ENCODE measurements at places on chromosomes 1 and 21. TPM values are rescaled to one million over a fixed set of nuclear protein-coding genes. Genes with fewer than 3 reads are reported as not detected.

- DNase-seq = no peak
These were observed 40.0 kb upstream of the PTPRC start for GRCh38 chr1:198598796-198599321.

The SOX13 gene
- 0.78 TPM for total RNA-seq

DNA sequence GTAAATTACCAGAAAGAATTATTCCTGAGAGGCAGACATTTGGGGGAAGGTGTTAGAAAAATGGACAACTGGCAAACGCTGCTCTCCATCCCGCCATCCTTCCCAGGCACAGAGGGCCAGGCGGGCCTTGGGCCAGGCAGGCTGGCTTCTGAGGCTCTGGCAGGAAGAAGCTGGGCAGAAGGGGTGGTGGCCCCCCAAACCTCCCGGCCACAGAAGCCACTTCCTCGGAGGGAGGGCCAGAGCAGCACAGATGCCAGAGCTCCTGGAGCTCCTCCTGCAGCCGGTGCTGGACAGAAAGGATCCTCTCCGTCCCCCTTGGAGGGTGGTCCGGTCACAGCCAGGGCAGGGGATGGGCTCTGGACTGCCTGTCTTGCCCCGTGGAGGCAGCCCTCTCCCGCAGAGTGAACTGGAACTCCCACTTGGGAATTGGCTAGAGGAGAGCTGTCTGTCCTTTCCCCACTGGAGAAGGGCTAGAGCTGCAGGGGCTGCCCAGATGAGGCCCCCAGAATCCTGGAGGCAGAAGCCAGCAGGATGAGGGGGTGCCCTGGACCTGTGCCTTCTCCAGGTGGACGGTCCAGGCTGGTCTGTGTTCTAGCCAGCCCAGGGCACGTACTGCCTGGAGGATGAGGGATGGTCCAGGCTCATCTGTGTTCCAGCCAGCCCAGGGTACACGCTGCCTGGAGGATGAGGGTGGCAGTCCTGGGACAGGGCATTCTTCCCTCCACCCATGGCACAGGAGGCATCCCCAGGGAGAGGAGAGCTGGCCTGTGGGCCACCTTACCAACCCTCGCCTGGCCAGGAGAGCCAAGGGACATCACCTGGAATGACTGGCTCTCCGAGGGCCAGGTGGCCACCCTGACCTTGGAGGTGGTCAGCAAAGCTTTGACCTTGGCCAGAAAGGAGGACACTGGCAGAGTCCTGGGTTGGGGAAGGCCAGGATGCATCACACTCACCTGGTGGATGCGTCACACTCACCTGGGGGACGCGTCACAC lies 47.4 kb upstream of the ACTRT2 start:
- no peak for DNase-seq

DNA sequence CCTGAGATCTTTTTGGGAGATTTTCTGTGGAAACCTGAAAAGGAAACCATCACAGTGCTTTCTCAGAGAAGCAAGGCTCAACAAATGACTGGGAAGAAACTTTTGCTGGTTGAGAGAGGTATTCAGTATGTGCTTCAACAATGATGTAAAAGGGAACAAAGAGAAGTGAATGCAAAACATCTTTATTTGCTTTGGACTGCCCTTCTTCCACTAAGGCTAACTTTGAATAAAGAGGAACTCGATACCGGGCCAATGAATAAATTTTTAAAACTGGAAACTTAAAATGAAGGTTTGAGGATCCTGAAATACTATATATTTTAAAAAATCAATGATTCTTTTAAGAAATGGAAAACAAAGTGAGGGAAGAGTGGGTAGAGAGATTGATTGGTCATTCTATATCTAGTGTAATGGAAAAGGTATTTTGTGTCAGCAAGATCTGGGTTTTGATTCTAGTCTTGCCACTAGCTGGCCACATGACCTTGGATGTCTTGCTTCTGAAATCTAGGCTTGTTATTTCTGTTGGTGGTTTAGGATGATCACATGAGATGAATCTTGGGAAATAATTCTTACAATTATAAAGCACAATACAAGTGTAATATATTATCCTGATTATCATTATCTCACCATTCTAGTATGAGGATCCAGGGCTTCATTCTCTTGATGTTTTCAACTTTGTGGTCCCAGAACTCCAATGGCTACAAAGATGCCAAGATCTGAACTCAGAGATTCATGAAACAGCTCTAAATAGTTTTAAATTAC lies 34.6 kb upstream of the APOBEC4 start:
- DNase-seq = no peak

- no peak for DNase-seq
These were observed 5.0 kb downstream of the CHODL start for GRCh38 chr21:18249672-18250071.

The IVL gene
- total RNA-seq = not detected

- DNase-seq = no peak
These were observed 35.0 kb upstream of the ECE1 start for GRCh38 chr1:21325231-21325718.

GRCh38 chr1:48003741-48004531 lies 6.8 kb upstream of the TRABD2B start:
- DNase-seq = no peak

The PEAR1 gene
- total RNA-seq = 0.31 TPM

DNA sequence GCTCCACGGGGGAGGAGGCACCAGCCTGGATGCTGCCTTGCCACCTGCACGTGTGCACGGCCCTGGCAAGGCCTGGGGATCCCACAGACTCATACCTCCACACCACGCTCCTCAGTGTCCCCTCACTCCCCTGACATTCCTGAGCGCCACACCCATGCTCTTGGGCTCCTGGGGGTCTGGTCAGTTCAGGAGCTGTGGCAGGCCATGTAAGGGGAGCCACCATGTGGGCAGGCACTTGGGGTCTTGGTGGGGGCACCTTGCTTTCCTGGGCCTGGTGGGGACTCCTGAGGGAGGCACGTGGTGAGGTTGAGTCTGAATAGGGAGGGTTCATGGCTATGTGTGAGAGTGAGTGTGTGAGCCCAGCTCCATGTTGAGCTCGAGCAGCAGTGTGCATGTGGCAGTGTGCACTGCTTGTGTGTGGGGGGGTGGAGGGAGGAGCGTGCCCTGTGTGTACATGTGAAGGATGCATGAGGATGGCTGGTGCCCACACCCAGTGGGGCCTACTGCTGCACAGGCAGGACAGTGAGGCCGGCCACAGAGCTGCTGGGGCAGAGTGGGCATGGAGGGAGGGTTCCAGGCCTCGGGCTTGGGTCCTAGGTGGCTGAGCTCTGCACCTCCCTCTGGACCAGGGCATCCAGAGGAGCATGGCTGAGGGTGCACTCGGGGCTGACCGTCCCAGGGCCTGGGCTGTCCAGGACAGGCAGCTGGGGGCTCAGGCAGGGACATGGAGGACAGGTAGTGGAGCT lies 1.6 kb downstream of the GJC2 start:
- no peak for DNase-seq

GRCh38 chr1:37558411-37558810 lies 1.7 kb downstream of the DNALI1 start:
- no peak for DNase-seq

DNA sequence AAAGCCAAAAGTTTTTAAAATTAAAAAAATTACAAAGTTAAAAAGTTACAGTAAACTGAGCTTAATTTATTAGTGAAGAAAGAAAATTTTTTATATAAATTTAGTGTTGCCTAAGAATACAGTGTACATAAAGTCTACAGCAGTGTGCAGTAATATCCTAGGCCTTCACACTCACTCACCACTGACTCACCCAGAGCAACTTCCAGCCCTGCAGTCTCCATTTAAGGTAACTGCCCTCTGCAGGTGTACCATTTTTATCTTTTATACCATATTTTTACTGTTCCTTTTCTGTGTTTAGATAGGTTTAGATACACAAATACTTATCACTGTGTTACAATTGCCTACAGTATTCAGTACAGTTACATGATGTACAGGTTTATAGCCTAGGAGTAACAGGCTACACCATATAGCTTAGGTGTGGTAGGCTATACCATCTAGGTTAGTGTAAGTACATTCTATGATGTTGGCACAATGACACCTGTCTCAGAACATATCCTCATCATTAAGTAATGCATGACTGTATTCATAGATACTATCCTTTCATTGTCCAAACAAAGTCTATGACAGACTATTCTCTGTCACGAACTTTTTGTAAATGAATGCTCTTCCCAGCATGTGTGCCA lies 78.6 kb upstream of the PBX1 start:
- DNase-seq = no peak

The LHX8 gene
- total RNA-seq = not detected

The PRDM16 gene
- total RNA-seq = 6.7 TPM

GRCh38 chr1:209688746-209689234 lies 13.6 kb downstream of the G0S2 start:
- DNase-seq = no peak

The NEGR1 gene
- total RNA-seq = 40.9 TPM

The LAD1 gene
- not detected for total RNA-seq

GRCh38 chr1:2174348-2175054 lies 20.1 kb downstream of the FAAP20 start:
- DNase-seq = peak; percentile 45

DNA sequence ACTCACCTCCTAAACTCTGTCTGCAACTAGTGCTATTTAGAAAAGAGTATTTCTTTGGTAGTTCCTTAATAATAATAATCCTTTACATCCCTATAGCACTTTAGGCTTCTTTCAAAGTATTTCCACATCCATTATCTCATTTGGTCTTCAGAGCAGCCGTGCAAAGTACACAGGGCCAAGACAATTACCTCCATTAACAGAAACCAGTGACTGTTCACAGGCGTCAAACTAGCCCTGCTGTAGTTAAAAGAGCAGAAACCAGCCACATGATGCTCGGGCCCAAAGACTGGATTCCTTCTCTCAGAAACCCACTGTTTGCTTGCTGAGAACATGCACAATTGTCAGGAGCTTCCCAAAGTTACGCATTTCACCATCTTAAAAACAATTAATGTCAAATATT lies 396.0 kb upstream of the DAB1 start:
- DNase-seq = no peak

DNA sequence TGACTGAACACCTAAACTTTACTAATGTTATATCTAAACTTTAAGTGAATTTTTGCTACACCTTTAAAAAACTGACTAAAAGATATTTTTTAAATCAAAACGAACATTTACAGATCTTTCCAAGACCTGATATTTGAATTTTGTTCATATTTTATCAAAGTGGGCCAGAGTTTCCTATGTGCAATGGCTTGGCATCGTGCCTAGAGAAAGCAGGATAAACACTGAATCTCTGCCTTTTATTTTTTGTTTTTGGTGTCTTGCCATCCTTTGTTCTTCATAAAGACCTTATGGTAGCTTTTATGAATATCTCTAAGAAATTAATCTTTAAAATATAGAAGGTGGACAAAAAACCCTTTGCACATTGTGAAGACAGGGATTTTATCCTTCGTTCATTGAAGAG lies 25.8 kb upstream of the VPS26C start:
- no peak for DNase-seq

DNA sequence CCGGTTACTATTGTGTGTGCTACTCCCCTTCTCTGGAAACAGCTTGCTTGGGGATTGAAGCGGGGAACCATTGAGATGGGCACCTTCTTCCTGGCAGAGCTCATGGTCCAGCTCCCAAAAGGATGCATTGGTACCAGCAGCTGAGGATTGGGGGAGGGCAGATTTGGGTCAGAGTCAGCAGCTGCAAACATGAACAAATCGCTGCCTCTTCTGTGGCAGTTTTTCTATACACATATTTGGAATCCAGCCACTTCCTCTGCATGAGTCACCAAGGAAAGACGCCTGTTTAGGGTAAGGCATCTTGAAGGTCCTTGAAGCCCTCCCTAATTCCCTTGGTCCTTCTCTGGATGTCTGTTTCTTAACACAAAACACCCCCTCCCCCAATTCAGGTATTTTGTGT lies 104.7 kb downstream of the DAB1 start:
- DNase-seq = peak; percentile 15

DNA sequence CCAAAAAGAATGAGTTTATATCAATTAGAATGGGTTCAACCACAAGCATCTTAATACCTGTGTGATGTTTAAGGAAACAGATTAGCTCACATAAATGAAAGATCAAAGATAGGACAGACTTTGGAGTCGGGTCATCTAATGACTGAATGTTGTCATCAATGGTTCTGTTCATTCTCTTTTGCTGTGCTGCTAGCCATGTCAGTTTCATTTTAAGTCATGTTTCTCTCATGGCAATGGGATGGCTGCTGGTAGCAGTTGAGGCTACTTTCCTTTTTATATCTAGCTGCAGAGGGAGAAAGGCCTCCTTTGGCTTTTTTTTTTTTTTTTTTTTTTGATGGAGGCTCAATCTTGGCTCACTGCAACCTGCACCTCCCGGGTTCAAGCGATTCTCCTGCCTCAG lies 86.9 kb upstream of the SPAG17 start:
- DNase-seq = no peak

The UMODL1 gene
- total RNA-seq = not detected

DNA sequence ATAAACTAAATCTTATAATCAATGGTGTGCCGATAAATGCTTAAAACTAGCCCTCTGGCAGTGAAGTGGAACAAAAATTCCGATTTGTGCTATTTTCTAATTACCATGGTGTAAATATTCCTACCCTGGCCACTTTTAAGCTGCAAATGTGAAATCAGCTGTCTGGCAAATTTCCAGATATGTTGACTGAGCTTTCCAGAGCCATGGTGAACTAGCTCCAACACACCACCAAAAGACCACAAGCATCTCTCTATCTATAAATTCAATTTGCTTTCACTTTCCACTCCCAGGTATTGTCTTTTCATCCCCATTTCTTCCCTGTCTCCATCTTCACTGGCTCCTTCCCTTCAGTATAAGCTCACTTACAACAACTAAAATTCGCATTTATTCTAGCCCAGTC lies 152.3 kb upstream of the RGS18 start:
- no peak for DNase-seq

DNA sequence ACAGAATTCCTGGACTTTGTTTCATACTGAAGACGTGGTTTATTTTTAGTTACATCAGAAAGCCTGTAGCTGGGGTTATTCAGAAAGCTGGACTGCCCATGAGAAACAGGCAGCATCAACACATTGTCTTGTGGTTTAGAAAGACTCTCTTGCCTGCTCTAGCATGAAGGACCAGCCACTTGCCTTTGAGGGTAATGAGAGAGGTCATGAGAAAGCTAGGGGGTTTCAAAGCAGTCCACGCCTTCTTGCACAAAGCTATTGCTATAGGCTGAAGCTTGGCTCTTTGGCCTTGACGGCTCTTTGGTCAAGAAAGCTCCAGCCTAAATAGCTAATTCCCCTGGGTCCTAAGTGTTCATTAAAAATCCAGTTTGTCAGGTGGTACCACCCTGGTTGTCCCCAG lies 208.1 kb downstream of the PRDM2 start:
- DNase-seq = no peak

DNA sequence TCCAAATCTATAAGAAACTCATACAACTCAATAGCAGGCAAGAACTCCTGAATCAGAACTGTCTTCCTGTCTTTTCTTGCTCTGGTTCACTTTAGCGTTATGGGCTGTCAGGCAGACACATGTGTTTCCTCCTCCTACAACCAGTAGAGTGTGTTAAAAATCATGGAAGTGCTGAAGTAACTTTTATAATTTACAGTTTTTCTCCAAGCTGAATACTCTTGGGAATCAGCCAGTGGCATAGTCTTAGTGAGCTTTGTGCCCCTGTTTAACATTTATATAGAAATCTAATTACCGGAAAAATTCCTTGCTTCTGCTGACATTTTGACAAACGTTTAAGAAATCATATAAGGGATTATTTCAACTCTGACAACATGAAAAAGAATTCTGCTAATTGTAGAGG lies 113.1 kb upstream of the RGS18 start:
- DNase-seq = no peak

- DNase-seq = no peak
These were observed 7.1 kb downstream of the GLIS1 start for GRCh38 chr1:53731779-53732305.

The PARS2 gene
- total RNA-seq = 3.7 TPM

- no peak for DNase-seq
These were observed 17.1 kb upstream of the ALG6 start for GRCh38 chr1:63350320-63350719.

All from occipital lobe (tissue), 3 donors.